ENCODE measurements at places on chromosomes 4 and X.

DNA sequence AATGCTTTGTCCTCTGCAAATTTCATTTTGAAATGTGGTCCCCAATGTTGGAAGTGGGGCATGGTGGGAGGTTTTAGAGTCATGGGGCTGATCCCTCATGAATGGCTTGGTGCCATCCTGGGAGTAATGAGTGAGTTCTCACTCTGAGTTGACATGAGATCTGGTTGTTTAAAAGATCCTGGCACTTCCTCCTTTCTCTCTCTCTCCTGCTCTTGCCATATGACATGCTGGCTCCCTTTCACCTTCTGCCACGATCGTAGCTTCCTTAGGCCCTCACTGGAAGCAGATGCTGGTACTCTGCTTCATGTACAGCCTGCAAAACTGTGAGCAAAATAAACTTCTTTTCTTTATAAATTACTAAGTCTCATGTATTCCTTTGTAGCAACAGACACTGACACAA lies 262.0 kb downstream of the IL15 start:
- DNase-seq, result no peak

DNA sequence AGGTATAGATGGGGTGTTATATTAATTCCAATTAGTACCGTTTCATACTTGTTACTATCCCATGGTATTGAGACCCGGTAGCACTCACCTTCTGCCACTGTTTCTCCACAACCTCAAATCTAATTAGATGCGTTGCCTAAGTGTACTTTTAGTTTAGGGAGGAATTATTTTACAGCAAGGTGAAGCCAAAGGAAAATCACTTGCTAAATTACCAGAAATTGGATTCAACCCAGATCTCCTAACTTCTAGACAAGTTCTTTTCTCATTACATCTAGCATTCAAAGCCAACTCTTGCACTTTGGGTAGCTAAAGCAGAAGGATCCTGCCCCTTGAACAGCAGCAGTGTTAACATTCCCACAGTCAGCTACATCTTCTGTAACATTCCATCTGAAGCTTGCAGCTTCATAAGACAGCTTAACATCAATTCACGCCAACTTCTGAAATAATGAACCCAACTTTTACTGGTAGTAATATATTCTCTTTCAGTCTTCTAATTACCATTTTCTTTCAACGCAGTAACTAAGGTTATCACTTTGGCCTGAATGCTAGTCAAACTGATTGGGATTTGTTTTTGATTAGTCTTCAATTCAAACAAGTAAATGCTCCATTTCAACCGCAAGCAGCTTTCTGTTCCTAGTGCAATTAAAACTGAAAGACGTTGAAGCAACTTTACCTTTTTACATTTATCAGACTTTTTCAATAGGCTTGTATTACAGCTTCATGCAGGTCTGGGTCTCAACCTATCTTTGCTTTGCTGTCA lies 934 bp upstream of the SEC31A start:
- no peak for DNase-seq

DNA sequence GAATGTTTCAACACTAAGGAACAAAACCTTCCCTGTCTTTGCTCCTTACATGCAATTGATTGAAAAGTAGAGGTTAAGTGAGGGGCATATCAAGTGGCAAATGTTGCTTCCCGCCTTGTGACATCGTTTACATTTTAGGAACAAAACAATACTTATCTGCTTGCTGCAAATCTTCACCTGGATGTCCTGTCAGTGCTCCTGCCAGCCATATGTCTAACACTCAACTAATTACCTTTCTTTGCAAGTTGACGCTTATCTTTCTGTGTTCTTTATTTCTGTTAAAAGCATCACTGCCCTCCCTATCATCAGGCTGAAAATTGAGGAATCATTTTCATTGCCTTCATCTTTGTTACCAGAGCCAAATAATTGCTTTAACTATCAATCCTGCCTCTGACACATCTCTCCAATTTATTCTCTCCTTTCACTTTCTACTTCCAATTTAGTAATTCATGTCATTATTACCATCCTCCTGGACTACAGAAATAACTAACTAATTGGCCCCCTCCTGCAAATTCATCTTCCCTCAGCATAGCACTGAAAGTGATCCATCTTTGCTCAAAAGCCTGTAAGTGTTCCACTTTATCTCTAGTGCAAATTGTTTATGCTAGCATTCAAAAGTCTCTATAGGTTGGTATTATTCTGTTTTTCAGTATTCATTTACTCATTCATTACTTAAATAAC lies 298.7 kb upstream of the ATOH1 start:
- no peak for DNase-seq

GRCh38 chrX:55210931-55211677 lies 9.0 kb upstream of the PAGE5 start:
- no peak for DNase-seq

- DNase-seq, result peak; percentile 11
These were observed at the start of gene LONRF3 for GRCh38 chrX:118974088-118974907. LONRF3 (plus strand) TSS chrX:118974618; CDS start chrX:118974781, 163 bp downstream.

DNA sequence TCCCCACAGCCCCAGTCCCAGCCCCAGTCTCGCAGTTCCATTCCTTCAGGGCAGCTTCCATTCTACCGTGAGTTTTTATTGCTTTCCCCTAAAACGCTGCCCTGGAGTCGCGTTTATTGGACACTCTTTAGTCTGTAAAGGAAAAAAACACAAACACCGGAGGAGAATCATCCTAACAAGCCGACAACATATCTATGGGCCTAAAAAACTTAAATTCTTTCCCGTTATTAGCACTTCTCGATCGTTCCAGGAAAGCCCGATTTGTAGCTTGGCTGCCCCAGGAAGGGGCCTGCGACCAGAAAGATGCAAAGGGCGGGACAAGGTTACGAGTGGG lies 178.5 kb downstream of the CBR4 start:
- DNase-seq, result no peak

DNA sequence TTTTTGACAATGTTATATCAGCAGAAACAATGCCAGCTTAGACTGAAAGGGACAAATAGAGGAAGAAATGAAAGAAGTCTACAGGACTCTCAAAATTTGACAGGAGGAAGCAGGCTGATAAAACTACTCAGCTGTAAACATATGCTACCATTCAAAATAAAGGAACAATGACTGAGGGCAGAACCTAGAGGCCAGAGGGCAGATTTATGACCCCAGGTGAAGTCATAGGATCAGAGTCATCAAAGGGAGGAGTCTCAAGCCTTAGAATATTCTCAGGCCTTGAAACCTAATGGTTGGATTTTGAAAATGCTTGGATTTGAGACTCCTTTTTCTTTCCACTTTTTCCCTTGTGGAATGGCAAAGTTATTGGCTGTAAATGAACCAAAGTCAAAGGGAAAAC lies 17.0 kb upstream of the SYTL5 start:
- no peak for DNase-seq

GRCh38 chr4:156201050-156201449 lies 247.4 kb upstream of the CTSO start:
- no peak for DNase-seq

- DNase-seq, result no peak
These were observed 5.0 kb downstream of the GRPEL1 start for GRCh38 chr4:7062816-7063215.

DNA sequence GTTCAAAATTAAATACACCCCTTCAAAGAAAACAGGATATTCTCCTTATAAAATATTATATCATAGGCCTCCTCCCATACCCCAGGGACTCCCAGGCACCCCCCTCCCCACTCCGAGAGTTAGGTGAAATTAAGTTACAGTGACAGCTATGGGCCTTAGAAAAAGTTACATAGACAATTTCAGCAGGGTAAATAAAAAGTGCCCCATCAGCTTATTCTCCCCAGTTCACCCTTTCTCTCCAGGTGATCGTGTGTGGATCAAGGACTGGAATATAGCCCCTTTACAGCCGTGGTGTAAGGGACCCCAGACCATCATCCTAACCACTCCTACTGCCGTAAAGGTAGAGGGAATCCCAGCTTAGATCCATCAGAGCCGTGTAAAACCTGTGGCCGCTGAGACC lies 147.6 kb upstream of the FGF16 start:
- DNase-seq, result no peak

GRCh38 chr4:89765966-89766365 lies 71.0 kb downstream of the SNCA start:
- no peak for DNase-seq

DNA sequence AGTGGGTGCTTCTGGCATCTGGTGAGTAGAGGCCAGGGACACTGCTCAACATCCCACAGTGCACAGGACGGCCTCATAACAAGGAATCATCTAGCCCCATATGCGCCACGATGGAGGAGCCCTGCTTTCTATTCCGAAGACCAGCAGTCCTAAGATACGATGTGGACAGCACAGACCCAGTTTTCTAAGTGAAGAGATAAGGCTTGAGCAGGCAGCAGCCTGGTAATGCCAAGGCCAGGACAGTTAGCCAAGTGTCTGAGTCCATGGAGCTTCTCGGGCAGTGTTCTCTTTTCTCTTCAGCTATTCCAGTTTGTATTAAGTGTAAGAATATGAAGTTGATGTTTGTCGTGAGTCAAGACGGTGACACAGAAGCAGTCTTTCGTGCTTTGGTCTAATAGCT lies 112.7 kb downstream of the TBL1X start:
- no peak for DNase-seq

- no peak for DNase-seq
These were observed 1.8 kb upstream of the ZCCHC4 start for GRCh38 chr4:25310803-25311166.

GRCh38 chr4:165663411-165663810 lies 209.6 kb upstream of the TLL1 start:
- DNase-seq, result no peak

- DNase-seq, result no peak
These were observed 29.0 kb downstream of the PDHA1 start for GRCh38 chrX:19372547-19373331.

- DNase-seq, result no peak
These were observed 145.4 kb upstream of the PLAC1 start for GRCh38 chrX:134803551-134804183.

DNA sequence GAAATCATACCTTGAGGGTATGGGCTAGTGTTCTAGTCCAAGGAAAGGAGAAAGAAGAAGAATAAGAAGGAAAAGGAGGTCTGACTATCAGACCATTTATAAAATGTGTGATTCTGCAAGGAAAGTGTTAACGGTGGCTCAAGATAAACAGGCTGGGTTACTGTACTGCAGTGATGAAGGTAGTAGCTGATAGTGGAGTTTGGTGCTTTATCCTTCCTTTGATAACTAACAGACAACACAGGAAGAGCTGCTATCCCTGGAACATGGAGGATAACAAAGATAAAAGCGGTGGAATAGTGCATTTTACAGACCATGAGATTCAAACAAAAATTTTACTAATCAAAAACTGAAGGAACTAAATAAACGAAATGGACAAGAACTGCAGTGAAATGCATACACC lies 2.6 kb downstream of the UNC5C start:
- DNase-seq, result no peak

DNA sequence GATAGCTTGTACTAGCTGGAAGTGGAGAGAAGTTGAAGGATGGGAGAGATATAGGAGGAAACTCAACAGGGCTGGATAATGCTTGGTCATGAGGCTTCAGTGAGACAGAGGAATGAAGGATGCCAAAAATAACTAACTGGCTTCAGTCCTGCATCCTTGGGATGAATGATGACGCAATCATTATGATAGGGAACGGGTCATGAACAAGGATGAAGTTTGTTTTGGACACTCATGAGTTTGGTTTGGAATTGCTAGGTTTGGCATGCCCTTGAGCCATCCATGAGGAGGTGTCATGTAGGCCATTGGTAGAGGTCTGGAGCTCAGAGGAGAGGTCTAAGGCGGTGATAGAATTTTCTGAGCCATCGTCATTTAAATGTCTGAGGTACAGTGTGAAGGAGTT lies 160.0 kb upstream of the NHS start:
- DNase-seq, result no peak

DNA sequence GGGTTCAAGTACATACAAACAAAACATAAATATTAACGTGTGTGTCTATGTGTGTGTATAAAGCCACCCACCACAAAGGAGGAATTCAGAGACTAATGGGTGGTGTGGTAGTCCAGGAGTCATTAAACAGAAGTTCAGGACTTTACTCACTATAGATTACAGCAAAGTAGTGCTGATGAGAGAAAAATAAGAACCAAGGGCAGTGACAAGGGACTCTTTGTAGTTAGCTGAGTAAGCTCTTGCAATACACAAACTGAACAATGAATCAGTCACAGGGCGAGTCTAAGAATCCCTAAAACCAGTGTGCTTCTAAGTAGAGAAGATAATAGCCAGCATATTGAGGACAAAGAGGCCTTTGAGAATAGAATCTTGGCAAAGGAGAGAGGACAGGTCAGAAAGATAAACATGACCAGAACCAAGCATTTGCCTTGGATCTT lies 232.4 kb downstream of the PPP3CA start:
- no peak for DNase-seq

DNA sequence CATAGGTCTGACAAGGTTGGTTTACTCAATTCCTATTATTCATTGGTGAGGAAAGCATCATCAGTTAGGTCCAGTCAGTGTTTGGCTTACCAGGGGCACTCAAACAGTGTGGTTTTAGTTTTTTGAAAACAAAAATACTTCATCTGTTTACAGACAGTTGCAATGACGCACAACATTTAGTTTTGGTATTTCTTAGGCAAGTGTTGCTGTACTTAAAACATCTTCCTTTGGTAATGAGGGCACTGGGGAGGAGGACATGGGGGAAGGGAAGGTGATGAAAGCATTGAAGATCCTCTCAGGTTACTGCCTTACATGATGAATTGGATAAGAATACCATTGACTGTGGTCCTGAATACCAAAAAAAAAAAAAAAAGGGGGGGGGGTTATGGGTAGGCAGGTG lies 93.7 kb upstream of the MAOA start:
- no peak for DNase-seq

DNA sequence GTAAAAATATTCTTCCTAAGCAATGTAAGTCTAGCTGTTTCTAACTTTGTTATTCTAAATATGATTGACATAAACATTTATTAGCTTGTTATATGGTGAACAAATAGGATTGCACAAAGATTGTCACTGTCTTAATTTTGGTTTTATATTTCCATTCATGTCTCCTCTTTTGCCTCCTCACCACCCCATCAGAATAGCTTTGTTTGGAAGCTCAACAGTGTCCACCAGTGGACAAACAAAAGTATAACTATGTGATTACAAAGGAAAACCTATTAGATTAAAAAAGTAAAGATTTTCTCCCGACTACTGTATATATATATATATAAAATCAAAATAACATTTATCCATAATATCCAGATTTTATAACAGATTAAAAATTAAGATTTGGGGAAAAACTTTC lies 468.2 kb downstream of the ZIC3 start:
- no peak for DNase-seq

DNA sequence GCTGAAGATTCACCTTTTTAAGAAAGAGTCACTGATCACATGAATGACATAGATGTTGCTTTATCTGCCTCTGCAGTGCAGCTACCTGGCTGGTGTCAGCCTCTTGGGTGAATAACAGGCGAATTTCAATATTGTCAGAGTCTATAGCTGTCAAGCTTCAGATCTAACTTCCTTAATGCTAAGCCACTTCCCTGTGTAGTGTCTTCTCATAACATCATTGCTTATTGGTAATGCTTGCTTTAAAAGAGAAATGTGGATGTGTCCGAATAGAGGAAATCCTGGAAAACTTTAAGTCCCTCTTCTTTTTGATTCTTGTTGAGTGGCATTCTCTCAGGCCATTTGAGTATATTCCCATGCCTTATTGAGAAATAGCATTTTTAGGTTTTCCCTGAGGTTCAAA lies 7.3 kb upstream of the IGFBP7 start:
- no peak for DNase-seq

All from pulmonary artery endothelial cell (primary cell).